ENCODE measurements at places on chromosomes 16 and 17.

- DNase-seq: peak; percentile 41
Observed at GRCh38 chr16:38941-39892, 14.2 kb downstream of the POLR3K start.

- no peak for DNase-seq
Observed at GRCh38 chr16:48536614-48537200, 73.3 kb downstream of the N4BP1 start.

- DNase-seq: no peak
Observed at GRCh38 chr17:59547131-59547915, 18.1 kb upstream of the DHX40 start.

- DNase-seq: peak; percentile 85
Observed at GRCh38 chr16:391885-392335, 5.1 kb upstream of the NME4 start.

GRCh38 chr17:81142301-81143199, 22.8 kb upstream of the PVALEF start:
- peak; percentile 34 for DNase-seq

GRCh38 chr16:86581458-86581857, 3.1 kb downstream of the FOXL1 start:
- no peak for DNase-seq

- no peak for DNase-seq
Observed at GRCh38 chr16:14303182-14303618, 232.1 kb downstream of the MRTFB start.

DNA sequence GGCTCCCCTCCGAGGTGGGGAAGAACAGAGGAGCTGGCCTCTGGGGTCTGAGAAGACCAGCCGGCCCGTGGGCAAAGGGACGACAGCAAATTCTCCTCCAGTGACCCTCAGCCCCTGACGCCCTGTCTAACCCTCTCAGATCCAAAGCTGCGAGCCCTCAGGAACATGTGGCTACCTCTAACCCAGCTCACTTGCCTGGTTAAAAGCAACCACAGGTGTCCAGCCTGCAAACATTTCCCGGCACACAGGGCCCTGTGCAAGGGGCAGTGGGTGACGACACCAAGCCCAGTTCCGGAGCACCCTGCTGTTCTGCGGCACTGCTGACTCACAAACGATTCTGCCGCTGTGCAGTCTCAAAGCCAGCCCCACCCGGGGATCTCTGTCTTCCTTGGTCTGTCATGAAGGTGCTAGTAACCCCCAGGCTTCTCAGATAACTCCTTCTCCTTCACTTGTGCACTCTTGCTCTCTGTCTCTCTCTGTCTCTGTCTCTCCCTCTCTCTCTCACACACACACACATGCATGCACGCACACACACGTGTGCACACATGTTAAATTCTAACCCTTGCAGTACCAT, 23.0 kb downstream of the WNT3 start:
- DNase-seq: no peak

GRCh38 chr17:78529871-78530670, 47.1 kb downstream of the DNAH17 start:
- no peak for DNase-seq

GRCh38 chr17:61488878-61489718, 36.9 kb downstream of the TBX4 start:
- no peak for DNase-seq

- no peak for DNase-seq
Observed at GRCh38 chr16:14007450-14007849, 63.7 kb upstream of the MRTFB start.

DNA sequence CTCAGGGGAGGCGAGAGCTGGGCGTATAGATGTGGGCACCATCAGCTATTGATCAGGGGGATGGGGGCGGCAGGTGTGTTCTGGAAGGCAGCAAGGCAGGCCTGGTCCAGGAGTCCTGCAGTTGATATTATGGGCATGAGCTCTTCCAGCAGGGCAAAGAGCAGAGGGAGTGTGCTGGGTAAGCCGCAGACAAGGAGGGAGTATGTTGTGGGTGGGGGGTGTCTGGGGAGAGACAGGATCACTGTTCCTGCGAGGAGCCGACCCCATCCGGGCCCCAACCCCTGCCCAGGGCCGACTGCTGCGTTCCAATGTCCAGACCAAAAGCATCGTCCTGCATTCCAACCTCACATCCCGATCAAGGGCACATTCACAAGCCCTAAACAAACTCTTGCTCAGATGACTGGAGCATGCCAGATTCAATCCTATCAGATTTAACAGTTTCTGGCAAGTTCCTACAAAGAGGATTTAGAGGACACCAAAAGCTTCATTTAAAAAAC, 9.2 kb downstream of the MXRA7 start:
- no peak for DNase-seq

- DNase-seq: no peak
Observed at GRCh38 chr16:46996952-46997458, 23.5 kb upstream of the DNAJA2 start.

DNA sequence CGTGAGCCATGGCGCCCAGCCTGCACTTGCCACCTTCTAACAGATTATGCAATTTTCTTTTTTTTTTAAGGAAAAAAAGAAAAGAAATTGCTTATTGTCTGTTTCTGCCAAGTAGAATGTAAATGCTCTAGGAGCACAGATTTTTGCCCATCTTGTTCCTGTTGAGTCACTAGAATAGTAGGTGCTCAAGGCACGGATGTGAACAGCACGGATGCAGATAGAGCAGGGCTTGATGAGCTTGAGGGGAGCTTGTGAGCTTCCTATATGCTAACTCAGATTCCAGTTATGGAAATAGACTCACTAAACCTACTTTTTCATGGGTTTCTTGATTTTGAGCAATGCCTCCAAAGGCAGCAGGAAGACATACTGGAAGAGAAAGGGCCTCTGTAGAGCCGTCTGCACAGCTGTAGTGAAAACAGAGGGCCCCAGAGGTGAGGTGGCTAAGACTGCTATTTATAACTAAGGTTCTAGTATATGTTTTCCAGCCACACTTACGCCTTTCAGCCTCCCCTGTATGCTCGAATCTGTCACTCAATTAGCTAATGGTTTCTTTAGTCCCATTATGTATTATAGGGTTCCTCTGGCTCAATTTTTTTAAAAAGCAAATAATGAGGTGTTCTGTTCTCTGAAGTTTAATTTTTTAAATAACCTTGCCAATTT, 72.8 kb downstream of the WWP2 start:
- DNase-seq: no peak

DNA sequence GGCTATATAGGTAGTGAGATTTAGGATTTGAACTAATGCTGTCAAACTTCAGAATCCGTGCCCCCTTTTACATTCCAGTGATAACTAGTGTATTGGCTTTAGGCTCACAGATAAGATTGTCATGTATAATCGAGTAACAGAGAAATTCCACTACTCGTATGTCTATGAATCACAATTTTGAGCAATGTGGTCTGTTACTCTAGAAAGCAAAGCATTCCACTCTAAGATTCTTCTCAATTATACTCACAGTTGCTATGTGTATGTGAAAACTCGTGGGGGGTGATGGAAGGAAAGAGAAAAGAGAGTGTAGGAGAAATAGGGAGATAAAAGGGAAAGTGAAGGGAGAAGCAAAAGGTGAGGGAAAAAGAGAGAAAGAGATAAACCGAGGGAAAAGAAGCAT, 1175.1 kb upstream of the GOT2 start:
- DNase-seq: no peak

GRCh38 chr16:28513484-28514181, 7.0 kb upstream of the IL27 start:
- DNase-seq: no peak

DNA sequence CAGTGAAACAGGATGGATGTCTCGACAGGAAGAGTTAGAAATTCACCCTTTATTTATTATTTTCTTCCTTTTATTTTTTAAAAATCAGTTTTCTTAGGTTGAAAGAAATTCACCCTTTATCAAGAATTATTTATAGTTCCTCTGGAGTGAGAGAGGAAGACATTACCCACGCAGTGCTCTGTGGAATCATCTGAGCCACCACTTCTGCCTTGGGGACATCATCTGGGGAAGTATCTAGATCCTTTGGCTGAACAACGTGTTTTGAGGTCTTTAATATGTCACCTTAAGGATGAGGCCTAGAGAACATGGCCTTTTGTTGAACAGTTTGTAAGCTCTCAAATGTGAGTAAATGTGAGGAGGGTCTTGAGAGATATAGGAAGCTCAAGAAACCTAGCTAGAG, 183.3 kb downstream of the UTP18 start:
- no peak for DNase-seq

- no peak for DNase-seq
Observed at GRCh38 chr17:32780721-32781120, 96.2 kb downstream of the MYO1D start.

DNA sequence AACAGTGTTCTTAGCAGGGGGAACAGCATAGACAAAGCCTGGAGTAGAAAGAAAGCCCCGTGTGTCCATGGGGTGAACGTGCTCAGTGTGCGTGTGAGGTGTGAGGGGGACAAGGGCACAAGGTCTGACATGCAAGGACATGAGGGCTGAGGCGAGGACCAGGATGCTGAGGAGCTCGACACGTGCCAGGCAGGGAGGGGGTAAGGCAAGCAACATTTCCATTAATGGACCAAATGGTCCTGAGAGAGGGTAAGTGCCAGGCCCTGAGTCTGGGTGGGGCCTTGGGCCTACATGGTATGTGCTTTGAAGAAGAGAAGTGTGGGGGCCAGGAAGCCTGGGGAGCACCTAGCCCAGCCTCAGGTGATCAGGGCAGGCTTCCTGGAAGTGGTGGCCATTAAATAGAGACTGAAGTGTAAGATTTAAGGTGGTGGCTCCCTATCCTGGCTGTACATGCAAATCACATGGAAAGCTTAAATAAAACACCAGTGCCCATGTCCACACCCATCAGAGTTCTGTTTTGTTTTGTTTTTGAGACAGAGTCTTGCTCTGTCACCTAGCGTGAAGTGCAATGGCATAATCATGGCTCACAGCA, 29.3 kb downstream of the ADCY7 start:
- DNase-seq: no peak

- no peak for DNase-seq
Observed at GRCh38 chr17:1188812-1189504, 9.2 kb upstream of the ABR start.

GRCh38 chr17:82932518-82933310, 92.9 kb upstream of the ZNF750 start:
- DNase-seq: no peak

DNA sequence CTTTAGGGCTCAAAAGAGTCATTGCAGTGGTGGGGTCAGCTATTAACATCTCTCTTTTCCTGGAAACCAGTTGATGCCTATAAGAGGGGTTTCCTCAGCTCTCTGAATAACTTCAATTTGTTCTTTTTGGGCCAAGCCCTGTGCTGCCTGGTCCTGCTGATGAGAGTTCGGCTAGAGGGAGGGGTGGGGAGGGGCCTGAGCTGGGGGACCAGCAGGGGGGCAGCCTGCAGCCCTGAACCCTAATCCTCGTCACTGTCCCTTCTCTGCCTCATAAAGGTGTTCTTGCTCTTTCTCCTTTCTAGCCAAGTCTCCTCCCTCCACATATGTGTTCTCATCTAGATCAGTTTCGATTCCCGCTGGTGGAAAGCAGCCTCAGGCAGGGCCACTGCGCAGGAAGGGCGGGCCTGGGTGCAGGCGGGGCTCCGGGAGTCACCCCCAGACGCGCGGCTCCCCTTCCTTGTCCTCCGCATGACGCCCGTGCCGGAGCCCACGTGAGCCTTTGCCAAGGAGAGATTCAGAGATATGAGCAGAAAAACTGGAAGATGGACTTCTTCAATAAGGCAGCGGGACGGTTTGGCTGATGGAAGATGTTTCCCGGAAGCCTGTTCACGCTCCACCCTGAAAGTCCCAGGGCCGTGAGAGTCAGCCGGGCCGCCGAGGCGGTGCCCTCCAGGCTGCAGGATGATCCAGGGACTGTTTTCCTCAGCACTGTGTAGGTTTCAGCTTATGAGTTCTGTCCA, 15.0 kb upstream of the RHOT1 start:
- DNase-seq: peak; percentile 69

GRCh38 chr17:72409405-72410002, 288.7 kb downstream of the SOX9 start:
- no peak for DNase-seq

GRCh38 chr17:81697261-81698044, 5.7 kb upstream of the MRPL12 start:
- DNase-seq: no peak

- no peak for DNase-seq
Observed at GRCh38 chr17:73522107-73522506, 122.1 kb downstream of the SDK2 start.

GRCh38 chr17:67613961-67614360, 103.8 kb upstream of the NOL11 start:
- DNase-seq: no peak

- no peak for DNase-seq
Observed at GRCh38 chr16:85733839-85734170, 17.1 kb downstream of the C16orf74 start.

DNA sequence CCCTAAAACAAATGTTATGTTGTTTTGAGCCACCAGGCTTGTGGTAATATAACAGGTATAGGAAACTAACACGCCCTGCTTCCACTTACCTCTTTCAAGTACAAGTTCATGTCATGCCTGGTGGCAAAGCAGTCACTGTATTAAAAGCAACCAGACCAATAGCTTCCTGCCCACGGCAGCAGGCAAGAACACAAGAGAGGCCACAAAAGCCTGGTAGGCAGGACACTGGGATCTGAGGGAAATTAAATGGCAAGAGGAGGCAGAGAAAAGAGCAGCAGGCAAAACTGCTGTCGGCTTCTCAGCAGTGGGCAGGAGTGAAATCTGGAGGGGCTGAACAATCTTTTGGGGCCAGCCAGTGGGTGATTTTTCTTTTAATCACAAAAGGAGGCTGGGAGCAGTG, 2.2 kb downstream of the CYTH1 start:
- no peak for DNase-seq

DNA sequence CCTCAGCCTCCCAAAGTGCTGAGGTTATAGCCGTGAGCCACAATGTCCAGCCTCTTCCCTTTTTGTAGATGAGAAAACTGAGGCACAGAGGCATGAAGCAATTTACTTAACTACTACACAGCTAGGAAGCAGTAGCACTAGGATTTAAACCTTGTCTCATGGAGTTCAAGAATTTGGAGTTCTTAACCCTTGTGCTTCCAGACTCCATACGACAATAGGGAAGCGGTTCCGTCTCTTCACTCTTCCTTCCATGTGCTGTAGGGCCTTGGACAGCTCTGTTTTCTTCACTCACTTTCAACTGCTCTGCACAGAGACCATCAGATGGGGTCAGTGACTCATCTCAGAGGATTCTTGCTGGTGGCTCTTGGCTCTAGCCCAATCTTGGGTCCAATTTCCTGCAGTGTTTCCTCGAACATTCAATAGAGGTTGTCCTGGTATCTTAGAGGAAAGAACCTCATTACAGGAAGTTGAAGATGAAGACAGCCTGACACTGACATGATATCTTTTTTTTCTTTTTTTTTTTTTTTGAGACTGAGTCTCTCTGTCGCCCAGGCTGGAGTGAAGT, 19.3 kb downstream of the ITGAL start:
- no peak for DNase-seq

DNA sequence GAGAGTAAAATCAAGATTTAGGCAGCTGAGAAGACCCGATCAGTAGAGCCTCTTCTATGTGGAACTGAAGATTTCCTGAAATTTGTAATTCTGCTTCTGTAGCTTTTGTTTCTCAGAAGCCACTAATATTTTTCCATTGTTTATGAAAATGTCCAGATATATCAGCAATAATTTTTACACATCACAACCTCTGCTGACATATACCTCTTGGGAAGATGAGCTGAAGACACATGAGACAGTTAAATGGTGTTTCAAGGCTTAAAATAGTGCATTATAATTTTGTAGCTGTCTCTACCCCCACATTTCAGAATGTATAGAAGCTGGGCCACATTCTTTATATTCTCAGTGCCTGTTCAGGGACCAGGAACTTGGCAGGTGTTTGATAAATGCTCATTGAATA, 320.6 kb downstream of the HS3ST4 start:
- no peak for DNase-seq

Data from stimulated activated CD8-positive, alpha-beta memory T cell treated with anti-CD3 and anti-CD28 coated beads, Interleukin-15, amount 100 ng/mL, for 48 hours (primary cell).